Epithelial cell of proximal tubule (primary cell): ENCODE measurements at places on chromosomes 3 and 15.

- no peak for DNase-seq
Measured at GRCh38 chr3:123329636-123330340, 119.1 kb downstream of the ADCY5 start.

- no peak for DNase-seq
Measured at GRCh38 chr15:98213346-98213979, 253.0 kb downstream of the ARRDC4 start.

DNA sequence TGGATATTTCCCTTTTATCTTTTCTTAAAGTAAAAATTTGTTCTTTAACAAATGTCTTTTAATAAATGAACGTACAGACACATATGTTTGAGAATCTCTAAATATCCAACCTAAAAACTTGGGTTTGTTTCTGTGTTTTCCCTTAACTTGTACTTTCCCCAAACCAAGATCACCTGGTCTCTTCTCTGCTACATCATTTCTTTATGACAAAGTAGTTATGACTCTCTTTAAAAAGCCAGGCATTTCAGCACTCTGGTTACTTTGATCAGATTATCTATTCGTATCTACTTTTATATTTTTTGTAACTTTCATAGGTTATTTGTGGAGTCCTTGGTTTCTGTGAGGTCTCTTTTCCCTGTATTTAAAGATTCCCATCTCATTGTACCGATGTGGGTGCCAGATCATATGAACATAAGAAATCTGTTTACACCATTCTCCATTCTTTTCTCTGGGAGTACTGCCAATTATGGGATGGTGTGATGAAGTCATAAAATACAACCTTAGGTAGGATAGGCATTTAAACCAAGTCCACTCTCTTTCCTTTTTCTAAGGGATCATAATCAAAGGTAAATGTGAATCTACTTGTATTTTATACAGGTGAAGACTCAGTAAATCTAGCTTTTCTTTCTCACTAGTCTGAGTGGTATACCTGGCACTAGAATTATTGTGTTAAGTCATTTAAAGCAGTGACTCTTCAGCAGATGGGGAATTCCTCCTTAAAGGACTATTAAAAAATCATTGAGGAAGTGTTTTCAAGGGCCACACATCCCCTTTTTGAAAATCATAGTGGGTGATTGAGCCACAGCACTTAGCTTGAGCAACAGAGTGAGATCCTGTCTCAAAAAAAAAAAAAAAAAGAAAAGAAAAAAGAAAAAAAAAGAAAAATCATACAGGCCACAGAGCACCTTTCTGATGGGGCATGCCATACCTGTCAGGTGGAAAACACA is 12.4 kb upstream of the NFKBIZ start:
- peak; percentile 63 for DNase-seq

DNA sequence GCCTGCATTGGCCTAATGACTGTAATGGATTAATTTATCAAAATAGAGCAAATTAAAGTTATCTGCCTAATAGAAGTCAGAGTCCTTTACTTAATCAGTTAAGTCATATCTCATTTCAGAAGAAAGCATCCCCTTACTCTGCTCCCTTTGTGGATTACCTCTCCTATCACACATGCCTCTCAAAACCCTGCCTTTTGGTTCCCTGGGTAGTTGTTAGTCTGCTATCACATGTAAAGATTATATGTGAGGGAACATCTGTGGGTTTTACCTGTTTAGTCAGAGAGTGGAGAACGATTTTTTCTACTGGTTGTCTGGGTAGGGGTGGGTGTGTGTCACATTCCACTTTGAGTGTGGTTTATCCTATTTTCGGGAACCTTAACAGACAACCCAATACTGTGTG is 16.4 kb downstream of the UBE2E2 start:
- DNase-seq: no peak

GRCh38 chr3:190053919-190054672 is 66.6 kb downstream of the P3H2 start:
- DNase-seq: no peak

GRCh38 chr15:90823455-90823974 is 44.9 kb upstream of the FURIN start:
- no peak for DNase-seq

GRCh38 chr3:156633335-156633734 is 41.1 kb upstream of the TIPARP start:
- no peak for DNase-seq

DNA sequence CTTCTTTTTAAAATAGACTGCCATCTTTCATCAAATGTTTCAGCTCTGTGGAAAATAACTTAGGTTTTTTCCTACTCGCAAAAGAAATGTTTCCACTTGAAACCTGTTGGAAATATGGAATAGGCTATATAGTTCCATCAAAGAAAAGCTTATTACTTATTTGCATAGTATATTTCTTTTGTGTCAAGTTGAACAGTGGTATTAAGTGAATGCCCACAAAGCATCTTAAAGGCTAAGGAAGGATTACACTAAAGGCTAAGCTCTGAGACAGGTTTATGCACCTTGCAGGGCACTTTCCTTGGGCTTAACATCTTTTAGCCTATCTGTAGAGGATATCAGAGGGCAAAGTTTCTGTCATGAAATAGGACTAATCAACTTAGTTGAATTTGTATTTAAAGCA is at the start of gene SAMD7:
SAMD7 (plus strand) TSS at position 301 of the 400 bp plus-strand sequence. CDS start 7,927 bp downstream, outside the sequence.
- DNase-seq: no peak

DNA sequence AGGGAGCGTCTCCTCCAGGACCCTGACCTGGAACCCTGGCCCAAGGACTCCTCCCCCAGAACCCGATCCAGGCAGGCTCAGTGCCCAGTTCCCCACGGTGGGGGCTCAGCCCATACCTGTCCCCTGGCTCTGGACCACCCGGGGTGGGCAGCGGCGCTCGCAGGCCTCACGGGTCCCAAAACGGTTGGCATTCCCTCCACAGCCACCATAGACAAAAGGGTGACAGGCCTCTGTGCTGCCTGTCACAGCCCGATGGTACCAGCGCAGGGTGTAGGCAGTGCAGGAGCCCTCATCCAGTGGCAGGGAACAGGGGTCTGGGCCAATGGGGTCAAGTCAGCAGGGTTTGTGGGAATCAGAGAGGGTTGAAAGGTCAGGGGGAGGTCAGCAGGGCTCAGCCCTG is 1.1 kb upstream of the UCN2 start:
- DNase-seq: no peak

DNA sequence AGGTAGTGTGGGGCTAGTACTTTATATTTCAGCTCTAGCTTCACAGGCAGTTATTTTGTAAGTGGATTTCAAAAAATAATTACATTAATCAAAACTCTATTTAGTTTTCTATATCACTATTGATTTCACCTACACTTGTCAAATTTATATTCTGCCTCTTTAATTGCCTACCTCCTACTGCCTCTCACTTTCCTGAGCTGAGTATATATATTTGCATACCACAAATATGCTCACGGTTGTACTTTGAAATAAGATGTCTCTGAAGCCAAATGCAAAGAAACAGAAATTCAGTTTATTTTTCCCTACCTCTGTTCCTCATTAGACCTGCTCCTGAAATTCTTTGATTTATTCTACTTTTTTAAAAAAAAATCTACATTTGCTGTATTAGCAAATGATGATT is 309.3 kb upstream of the TGFBR2 start:
- DNase-seq: no peak
